ENCODE measurements at places on chromosomes 7 and 10.

DNA sequence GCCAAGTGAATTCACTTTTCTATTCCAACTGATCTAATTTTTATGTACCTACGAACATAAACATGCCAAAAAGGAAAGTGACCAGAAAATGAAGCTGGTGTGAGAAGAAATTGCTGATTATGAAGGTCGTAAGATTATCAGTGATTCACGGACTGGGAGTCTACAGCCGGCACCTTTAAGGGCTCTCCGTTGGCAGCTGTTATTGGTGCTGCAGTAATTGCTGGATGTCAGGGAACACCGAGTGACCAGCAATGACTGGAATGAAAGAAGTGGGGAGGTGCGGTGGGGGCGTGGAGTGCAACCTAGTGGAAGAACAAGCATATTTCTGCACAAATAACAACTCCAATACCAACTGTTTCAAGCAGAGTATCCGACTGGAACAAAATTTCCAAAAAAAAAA is 109.8 kb upstream of the TARP start:
- DNase-seq = no peak

DNA sequence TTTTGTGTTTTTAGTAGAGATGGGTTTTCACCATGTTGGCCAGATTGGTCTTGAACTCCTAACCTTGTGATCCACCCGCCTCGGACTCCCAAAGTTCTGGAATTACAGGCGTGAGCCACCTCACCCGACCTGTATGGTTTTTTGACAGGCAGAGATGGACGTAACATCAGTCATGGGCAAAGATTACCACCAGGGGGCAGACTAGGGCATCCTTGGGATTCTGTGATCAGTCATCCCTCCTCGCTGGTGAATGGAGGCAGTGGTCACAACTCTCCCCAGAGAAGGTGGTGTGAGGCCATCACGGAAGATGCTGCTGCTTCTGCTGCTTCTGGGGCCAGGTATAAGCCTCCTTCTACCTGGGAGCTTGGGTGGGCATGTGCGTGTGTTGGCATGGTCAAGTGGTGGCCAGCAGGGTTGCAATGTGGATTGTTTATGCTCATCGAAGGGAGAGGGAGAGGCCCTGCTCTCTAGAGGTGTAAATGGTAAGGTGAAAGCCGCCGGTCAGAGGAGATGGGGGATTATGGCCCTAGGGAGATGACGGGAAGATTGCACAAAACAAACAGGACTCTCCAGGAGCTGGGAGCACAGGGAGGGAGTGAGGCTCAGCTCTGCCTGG is 122.7 kb upstream of the PRSS1 start:
- no peak for DNase-seq

- peak; percentile 59 for DNase-seq
Observed at GRCh38 chr7:112414855-112415490, 35.3 kb upstream of the IFRD1 start.

DNA sequence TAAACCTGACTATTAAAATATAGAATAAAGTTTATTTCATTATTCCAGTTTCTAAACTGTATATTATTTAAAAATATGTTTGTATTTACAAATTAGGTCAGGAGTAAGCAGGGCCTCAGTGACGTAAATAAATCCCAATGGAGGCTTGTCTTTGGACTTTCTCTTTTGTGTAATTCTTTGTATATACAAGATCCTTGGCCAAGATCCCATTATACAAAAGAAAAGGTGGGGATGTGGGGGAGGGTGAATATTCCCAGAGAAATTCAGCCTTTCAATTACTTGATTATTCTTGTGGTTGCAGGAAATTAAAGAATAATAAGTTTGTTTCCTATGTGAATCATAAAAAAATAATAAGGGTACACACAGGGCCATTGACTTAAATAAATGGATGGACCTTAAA is 178.7 kb upstream of the PRPS1L1 start:
- no peak for DNase-seq

GRCh38 chr7:133367561-133367960 is 114.7 kb downstream of the EXOC4 start:
- no peak for DNase-seq

DNA sequence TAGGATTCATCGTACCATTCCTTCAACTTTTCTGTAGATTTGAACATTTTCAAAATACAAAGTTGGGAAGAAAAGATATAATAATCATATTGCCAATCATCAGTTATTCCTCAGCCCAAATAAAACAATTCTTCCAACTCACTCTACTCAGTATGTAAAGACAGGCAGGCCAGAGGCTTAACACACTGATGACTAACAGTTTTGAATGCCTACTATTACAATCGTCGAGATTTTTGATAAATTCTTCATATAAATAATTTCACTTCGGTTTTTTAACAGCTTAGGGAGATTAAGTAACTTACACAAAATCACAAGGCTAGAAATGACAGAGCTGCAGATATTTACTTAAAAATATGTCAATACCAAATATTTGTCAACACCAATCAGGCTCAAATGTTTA is 17.6 kb downstream of the CYTH3 start:
- no peak for DNase-seq

- DNase-seq = no peak
Observed at GRCh38 chr10:71533936-71534335, 137.2 kb downstream of the CDH23 start.

DNA sequence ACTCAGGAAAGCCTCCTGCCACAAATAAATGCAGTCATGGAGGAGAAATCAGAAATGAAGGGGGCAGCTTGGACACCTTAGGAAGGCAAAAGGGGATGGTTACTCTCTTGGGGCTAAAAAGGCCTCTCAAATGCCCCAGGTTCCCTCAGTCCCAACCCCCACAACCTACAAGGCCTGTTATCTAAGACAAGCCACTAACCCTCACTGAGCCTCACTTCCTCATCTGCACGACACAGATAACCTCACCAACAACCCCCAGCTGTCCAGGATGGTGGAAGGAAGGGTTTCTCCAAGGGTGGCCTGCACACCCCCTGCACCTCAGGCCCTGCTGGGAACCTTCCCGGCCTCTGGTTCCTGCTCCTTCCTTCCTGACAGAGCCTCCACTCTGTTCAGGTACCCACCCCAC is 29.2 kb downstream of the SORBS1 start:
- no peak for DNase-seq

GRCh38 chr10:114716811-114717404 is 58.8 kb upstream of the ABLIM1 start:
- no peak for DNase-seq

DNA sequence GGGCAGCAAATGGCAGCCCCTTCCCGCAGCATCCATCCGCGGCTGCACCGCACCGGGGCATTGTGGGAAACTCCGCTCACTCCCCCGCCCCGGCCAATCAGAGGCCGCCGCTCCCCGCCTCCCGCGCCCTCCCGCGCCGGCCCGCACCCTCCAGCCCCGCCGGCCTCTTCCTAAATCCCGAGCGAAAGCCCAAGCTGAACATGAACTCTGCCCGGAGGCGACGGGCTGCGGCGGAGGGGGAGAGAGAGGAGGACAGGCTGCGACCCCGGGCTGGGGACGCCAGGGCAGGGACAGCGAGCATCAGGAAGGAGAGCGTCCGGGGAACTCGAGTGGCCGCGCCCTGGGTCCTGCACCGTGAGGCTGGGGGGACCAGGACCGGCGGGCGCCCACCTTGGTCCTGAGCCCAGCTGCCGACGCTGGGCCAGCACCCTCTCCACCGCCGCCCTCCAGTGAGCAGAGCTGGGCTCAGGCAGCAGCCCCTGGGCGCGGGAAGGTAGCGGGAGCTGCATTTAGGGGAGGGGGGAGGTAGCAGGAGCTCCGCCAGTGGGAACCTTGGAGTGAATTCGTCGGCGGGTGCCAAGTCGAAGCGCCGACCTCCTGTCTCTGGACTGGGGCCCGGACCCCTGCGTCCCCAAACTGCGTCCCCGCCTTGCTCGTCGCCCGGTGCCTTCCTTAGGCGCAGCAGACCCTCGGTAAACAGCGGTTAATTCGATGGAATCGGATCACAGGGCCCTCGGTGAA is at the start of gene DGKI:
TSS of gene DGKI (minus strand) at position 148 of the 741 bp plus-strand sequence.
- no peak for DNase-seq

DNA sequence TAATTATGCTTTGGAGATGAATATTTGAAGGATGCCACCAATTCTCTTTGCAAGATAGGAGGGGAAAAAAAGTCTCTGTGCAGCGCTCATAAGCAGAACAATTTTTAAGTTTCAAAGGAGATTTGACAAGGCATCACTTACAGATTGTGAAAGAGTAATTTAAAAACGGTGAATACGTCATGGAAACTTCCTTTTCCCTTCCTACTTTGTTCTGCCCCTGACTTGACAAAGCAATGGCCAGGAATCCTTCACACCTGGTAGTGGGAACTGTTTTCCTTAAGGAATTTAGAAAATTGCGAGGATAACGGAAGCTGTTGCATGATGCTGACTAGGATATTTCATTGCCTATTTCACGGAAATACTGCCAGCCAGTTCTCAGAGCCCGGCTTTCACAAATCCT is 16.7 kb downstream of the FAM107B start:
- DNase-seq = no peak

GRCh38 chr7:4058158-4058557 is 623.9 kb upstream of the FOXK1 start:
- no peak for DNase-seq

DNA sequence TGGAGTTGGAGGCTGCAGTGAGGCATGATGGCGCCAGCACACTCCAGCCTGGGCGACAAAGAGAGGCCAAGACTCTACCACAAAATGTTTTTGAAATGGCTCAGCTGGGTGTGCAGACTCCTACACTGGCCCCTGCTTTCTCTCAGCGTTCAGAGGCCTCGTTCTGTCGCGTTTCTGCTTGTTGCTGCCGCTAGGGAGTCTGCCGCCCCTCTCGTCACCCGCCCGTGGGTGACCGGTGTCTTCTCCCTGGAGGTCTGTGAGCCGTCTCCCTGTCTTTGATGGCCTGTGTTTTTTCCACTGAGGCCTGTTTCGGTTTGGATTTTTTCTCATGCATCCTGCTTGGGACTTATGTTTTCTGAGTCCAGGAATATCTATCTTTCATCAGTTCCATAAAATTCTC is 23.6 kb upstream of the UNCX start:
- DNase-seq = no peak

- DNase-seq = no peak
Observed at GRCh38 chr7:24817339-24817738, 60.1 kb upstream of the GSDME start.

GRCh38 chr10:132366006-132366405 is 31.0 kb upstream of the PWWP2B start:
- no peak for DNase-seq

- DNase-seq = no peak
Observed at GRCh38 chr10:86264481-86265231, 101.9 kb downstream of the GRID1 start.

- DNase-seq = no peak
Observed at GRCh38 chr7:88700725-88701124, 58.8 kb upstream of the ZNF804B start.

GRCh38 chr10:28892818-28893547 is 215.7 kb downstream of the BAMBI start:
- DNase-seq = no peak

DNA sequence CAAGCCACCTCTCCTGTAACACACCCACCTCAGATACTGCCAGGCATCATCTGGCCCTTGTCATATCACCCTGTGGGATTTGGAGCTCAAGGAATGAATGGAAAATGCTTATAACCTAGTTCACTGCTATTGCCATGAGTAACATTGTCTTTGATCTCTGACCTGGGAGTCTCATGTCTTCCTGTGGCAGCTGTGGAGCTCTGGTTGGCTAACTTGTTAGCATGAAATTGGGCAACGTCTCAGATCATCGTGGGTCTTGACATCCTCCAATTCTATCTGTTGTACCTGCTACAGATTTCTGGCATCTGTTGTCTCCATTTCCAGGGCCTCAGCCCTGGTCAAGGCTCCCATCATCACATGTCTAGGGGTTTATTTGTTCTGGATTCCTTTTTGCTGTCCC is 2.2 kb upstream of the TMEM270 start:
- no peak for DNase-seq

- DNase-seq = no peak
Observed at GRCh38 chr7:38506756-38507155, 124.4 kb downstream of the AMPH start.

DNA sequence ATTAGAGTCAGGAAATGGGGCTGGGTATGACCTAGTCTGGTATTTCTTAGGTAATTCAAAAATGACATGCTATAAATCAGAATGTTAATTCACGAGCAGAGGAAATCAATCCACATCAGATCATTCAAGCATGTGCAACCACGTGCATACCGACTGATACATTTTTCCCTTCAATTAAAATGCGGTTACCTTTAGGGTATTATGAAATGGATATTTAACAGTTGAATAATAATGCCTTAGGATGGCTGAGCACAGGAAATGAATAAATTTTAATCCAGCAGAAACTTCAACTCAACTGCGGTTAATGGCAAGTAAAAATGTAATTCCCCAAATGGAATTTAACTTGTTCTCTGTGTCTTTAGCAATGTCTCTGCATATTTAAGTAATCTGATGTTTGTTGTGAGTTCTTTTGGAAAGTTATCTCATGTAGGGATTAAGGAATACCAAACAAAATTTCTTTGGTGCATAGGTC is 9.2 kb downstream of the CPA2 start:
- DNase-seq = no peak

- no peak for DNase-seq
Observed at GRCh38 chr7:187227-187927, 5.0 kb upstream of the FAM20C start.

GRCh38 chr10:101961591-101962498 is 94.1 kb downstream of the ARMH3 start:
- DNase-seq = no peak

DNA sequence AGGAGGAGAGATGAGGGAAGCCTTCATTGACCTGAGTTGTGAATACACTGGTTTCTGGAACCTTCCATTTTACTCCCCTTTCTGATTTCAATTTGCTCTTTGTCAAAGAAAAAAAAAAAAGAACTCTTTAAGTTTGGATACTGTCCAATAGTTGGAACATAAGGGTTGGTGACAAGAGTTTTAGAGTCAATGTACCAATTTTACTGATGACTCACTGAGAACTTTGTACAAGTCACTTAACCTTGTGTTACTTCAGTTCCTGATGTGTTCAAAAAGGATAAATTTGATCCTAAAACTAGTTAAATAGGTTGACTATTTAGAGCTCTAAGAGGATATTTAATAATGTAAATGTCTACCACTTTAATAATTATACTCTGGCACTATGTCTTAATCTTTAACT is 4.1 kb upstream of the CDK14 start:
- DNase-seq = no peak

DNA sequence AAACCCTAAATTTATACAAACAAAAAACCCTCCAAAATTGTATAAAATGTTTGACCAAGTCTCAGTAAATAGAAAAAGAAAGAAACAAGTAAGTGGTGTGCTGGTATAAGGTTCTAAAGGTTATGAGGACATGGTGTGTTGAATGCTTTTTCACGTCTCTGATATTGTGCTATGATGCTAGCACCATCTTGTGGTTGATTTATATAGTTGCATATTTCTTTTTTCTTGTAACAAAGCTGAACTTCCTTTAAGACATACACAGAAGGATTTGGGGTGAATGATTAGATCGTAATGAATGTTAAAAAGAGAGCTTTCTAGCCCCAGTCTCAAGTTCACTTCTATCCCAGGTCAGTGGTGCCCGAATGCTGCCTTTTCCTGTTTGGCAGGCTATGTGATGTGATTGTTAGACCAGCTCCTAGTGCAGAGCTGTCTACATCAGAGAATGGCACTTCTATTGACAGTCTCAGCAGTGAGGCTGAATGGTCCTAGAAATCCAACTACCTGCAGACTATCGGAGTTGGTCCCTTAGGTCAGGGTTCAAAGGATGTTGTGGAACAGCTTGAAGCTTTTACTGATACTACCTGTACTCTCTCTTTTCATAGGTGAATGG is 25.0 kb downstream of the VTI1A start:
- peak; percentile 27 for DNase-seq

GRCh38 chr7:21656081-21656480 is 113.2 kb downstream of the DNAH11 start:
- DNase-seq = no peak

All from thymus (tissue), 14 donors.